ENCODE measurements at places on chromosomes 5 and 9.

GRCh38 chr5:157828105-157828943 lies 30.6 kb downstream of the CLINT1 start:
- H3K4me1 ChIP-seq, result peaks cover 15% of the 10 kb centered on the region
- peak overlapping the region; percentile 58 for H3K27ac ChIP-seq
- DNase-seq, result no peak

GRCh38 chr9:35732800-35733541 lies 505 bp downstream of the CREB3 start:
- H3K4me1 ChIP-seq, result peaks cover 23% of the 10 kb centered on the region
- peak overlapping the region; percentile 89 for H3K27ac ChIP-seq
- H3K4me3 ChIP-seq, result no peak overlapping the region
- no peaks in the 10 kb centered on the region for H3K27me3 ChIP-seq
- DNase-seq, result peak; percentile 38

DNA sequence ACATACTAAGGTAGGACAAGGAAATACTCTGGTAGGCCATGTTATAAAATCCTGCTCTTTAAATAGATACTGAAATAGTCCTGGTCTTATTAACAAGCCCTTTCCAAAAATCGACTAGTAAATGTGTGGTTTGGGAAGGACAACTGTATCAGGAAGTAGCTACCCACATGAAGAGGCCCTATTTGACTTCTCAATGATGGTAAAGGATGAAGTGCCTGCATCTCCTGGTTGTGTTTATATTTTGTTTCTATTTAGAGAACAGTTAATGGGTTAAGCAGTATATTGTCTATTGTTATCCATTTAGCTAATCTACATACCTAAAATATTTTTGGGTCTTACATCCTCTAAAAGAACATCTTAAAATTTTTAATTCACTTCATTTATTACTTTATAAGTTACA lies 12.5 kb downstream of the GDF9 start:
- H3K36me3 ChIP-seq, result no peaks in the 10 kb centered on the region
- no peak for DNase-seq
- no peak overlapping the region for H3K27ac ChIP-seq

DNA sequence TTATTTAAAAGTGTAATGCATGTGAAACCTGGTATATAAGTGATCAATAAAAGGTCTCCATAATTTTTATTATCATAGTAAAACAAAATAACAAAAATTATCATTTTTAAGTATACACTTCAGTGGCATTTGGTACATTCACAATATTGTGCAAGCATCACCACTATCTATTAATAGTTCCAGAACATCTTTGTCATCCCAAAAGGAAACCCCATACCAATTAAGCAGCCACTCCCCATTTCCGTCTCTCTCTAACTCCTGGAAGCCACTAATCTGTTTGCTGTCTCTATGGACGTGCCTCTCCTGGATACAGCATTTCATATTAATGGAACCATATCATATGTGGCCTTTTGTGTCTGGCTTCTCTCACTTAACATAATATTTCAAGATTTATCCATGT lies 7.6 kb downstream of the OLFML2A start:
- H3K27ac ChIP-seq, result no peak overlapping the region
- no peaks in the 10 kb centered on the region for H3K4me1 ChIP-seq
- no peaks in the 10 kb centered on the region for H3K36me3 ChIP-seq
- DNase-seq, result no peak
- H3K4me3 ChIP-seq, result no peak overlapping the region
- peaks cover 6% of the 10 kb centered on the region for H3K27me3 ChIP-seq

Data from activated CD8-positive, alpha-beta T cell treated with anti-CD3 and anti-CD28 coated beads, Interleukin-2, amount 10 ng/mL, durations not matched to agents 7 days and 5 days (primary cell).